ENCODE measurements at places on chromosomes 12 and 14.

DNA sequence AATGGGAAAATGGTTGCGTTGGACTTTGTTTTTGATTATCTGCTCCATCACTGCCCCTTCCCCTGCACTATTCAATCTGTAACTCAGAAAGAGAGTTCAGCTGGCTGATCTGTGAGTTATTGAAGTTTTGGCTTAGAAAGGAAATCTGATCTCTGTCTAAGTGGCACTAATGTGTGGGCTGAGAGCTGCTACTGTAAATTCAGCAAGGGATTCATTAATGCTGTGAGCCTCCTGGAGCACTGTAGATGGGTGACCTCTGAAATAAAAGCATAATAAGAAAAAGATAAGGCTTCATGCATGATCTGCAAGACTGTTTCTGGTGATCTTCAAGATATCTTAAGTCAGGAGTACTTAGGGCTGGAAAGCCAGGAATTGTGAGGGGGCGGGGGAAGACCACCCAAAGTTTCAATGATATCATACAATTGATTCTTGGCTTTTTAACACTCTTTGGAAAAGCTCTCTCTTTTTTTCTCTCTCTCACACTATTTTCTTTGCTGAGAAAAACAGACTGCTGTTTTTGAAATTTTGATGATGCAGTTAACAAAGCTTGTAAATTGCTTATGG lies 101.1 kb downstream of the C12orf75 start:
- H3K36me3 ChIP-seq, result no peaks in the 10 kb centered on the region
- DNase-seq, result no peak
- H3K4me3 ChIP-seq, result no peak overlapping the region
- no peak overlapping the region for H3K27ac ChIP-seq

- no peak overlapping the region for H3K4me3 ChIP-seq
- no peaks in the 10 kb centered on the region for H3K4me1 ChIP-seq
- H3K27ac ChIP-seq, result no peak overlapping the region
- H3K27me3 ChIP-seq, result peaks cover 93% of the 10 kb centered on the region
- DNase-seq, result no peak
Observed at GRCh38 chr14:104343294-104343625, 204.9 kb downstream of the KIF26A start.

DNA sequence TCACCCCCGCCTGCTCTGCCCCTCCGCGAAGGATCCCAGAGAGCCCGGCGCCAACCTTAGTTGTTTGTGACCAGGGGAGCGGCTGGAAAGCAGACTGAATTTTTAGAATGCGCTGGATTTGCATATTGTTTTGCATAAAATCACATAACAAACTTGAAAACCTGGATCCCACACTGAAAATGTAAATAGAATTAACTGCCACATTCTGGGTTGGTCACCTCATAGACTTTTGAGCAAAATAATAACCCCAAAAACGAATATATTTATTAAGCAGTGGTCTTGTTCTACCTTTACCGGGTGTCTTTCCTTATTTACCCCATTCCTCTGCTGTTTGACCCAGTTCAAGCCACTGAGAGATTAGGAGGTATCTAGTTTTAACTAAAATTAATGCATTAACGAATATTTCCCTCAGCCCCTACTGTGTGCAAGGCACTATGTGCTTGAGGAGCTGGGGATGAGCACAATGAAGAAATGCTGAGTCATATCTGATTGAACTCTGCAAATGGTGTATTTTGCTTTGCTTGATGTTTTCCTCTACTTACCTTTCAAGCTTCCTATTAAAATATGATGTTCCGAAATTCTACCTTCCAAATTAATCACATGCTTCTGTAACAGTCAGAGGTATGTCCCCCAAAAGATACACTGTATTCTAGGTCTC lies 438 bp upstream of the EGLN3 start:
- peaks cover 34% of the 10 kb centered on the region for H3K27me3 ChIP-seq
- H3K4me3 ChIP-seq, result peak overlapping the region; percentile 97
- H3K4me1 ChIP-seq, result peaks cover 8% of the 10 kb centered on the region
- DNase-seq, result no peak
- peaks cover 8% of the 10 kb centered on the region for H3K36me3 ChIP-seq

GRCh38 chr12:116202940-116203339 lies 74.6 kb downstream of the MED13L start:
- no peaks in the 10 kb centered on the region for H3K36me3 ChIP-seq
- H3K4me3 ChIP-seq, result no peak overlapping the region
- no peaks in the 10 kb centered on the region for H3K27me3 ChIP-seq

- no peaks in the 10 kb centered on the region for H3K36me3 ChIP-seq
- peaks cover under 1% of the 10 kb centered on the region for H3K4me1 ChIP-seq
- H3K4me3 ChIP-seq, result no peak overlapping the region
- H3K27ac ChIP-seq, result no peak overlapping the region
Observed at GRCh38 chr12:52495389-52495788, 2.3 kb upstream of the KRT6A start.

DNA sequence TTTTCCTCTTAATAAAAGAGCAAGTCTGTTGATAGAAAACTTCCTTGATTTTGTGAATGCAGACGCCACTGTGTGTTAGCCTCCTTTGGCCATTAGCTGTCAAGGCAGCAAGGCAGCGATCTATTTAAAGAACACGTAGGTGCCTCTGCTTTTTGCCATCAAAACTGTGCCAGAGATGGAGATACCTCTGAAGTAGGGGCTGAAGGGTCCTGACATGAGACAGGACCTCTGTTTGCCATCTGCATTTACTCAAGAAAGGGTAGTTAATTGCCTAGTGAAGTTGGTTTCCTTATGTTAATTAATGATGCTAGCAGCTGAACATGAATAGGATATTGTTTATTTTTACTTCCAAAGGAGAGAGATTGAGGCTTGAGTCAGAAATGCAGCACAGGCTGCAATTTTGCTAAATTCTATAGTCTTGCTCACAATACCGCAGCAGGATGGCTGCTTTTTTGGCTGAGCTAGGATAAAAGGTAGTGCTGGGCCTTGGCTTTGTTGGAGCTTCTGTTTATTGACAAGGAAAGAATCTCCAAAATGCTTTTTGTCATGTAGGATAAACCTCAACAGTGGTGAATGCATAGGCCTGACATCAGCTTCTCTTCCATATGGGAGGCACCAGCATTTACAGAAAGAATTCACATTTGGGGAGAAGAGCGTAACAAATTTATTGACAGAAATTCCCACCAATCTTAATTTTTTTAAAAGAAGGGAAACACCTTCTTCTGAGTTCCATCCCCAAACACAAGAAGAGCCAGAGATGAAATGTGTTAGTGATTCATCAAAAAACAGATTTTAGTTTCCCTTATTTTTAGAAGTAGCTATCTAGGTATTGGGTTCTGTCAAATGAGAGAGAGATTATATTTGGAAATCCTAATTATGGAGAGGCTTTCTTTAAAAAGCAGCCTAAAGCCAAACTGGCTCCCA lies 13.9 kb upstream of the RPH3A start:
- H3K27me3 ChIP-seq, result peaks cover 95% of the 10 kb centered on the region
- no peaks in the 10 kb centered on the region for H3K36me3 ChIP-seq
- no peak overlapping the region for H3K27ac ChIP-seq
- no peak overlapping the region for H3K4me3 ChIP-seq
- H3K4me1 ChIP-seq, result no peaks in the 10 kb centered on the region

DNA sequence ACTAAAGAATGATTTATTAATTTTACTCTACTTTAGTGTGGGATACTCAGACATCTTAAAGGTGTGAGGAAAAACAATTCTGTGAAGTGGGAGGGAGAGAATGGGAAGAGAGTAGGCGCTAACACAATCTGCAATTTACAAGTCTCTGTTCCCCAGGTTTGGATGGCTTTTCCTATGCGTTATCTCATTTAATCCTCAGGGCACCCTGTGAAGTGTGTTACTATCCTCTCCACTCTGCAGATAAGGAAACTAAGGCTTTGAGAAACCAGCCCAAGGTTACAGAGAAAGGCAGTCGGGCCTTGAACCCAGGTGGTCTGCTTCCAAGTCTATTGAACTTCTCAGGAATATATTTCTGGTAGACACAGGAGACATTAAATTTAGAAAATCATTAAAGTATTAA lies 36.2 kb upstream of the TUBA1C start:
- H3K4me1 ChIP-seq, result no peaks in the 10 kb centered on the region
- no peaks in the 10 kb centered on the region for H3K27me3 ChIP-seq
- no peak for DNase-seq
- H3K4me3 ChIP-seq, result no peak overlapping the region
- no peaks in the 10 kb centered on the region for H3K36me3 ChIP-seq

- no peaks in the 10 kb centered on the region for H3K27me3 ChIP-seq
- no peak overlapping the region for H3K4me3 ChIP-seq
- H3K36me3 ChIP-seq, result peaks cover 1% of the 10 kb centered on the region
- peaks cover 63% of the 10 kb centered on the region for H3K4me1 ChIP-seq
- DNase-seq, result no peak
- peak overlapping the region; percentile 77 for H3K27ac ChIP-seq
Observed at GRCh38 chr12:89389755-89390661, 37.7 kb upstream of the DUSP6 start.

DNA sequence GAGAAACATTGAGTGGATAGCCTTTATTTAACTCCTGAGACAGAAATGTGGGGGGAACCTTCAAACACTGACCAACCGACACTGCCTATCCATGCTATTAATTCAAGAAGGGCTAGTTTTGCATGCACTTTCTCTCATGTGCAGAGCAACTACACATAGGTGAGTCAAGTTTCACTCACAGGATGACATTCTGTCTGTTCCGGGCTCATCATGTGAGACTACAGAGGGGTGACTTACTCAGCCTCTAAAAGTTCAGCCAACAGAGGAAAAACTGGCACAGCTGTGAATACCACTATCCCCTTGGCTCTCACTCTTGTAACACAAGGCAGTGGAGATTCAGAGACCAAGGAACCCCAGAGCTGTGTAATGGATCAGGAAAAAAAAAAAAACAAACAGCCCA lies 13.3 kb downstream of the BEST3 start:
- H3K36me3 ChIP-seq, result peaks cover 6% of the 10 kb centered on the region
- no peak overlapping the region for H3K4me3 ChIP-seq
- no peak overlapping the region for H3K27ac ChIP-seq
- peaks cover 39% of the 10 kb centered on the region for H3K4me1 ChIP-seq
- no peaks in the 10 kb centered on the region for H3K27me3 ChIP-seq

- no peak overlapping the region for H3K4me3 ChIP-seq
- H3K36me3 ChIP-seq, result no peaks in the 10 kb centered on the region
- H3K27ac ChIP-seq, result no peak overlapping the region
Observed at GRCh38 chr12:22797701-22798100, 172.7 kb downstream of the ETNK1 start.

DNA sequence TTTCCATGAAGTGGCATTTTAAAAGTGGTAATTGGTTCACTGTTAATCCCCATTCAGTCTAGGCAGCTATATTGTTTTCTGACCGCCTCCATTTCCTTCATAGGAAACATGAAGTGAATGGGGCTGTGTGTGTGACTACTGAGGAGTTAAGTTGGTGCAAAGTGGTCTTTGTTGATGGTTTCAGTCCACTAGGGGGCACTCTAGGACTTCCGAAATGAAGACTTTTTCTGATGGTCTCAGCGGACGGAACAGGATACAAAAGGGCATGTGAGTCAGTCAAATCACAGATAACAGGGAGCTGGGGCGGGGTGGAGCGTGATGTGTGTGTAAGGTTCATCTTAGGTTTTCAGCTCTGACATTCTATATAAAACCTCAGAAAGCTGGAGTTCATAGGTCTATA lies 240.1 kb upstream of the OR4E1 start:
- no peak overlapping the region for H3K27ac ChIP-seq
- no peaks in the 10 kb centered on the region for H3K36me3 ChIP-seq
- no peaks in the 10 kb centered on the region for H3K27me3 ChIP-seq
- peaks cover 42% of the 10 kb centered on the region for H3K4me1 ChIP-seq
- H3K4me3 ChIP-seq, result no peak overlapping the region

All from Calu3 (cell line).